NCI-H526 treated with DMSO at 0.1 percent for 48 hours (cell line): ENCODE measurements at places on chromosomes 3 and 15.
A peak's percentile ranks its signal among the peaks of the same experiment; 100 is the strongest.

GRCh38 chr3:126399351-126399735, 4.6 kb downstream of the CFAP100 start:
- DNase-seq = no peak

DNA sequence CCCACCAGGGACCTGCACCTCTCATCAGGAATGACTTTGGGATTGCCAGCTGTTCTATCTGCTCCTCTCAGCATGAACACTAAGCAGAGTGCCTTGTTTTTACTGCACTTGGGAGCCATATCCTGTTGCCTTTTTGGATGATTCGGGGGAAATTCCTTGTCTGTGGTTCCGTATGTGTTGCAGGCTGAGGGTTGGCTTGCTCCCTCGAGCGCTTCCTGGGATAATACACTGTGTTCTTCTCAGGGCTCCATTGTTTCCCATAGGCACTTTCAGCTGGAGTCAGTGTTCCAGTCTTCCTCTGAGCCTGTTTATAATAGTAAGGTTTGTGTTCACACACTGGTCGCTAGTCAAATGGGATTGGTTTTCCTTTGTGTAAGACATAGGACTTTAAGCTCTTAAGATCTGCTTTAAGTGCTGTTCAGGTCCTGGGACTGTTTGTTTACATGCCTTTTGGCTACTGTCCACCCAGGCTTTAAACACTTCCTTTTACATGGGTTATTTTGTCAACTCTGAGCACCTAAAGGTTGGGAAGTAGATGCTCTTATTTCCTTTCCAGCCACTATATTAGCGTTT, 23.4 kb downstream of the BOC start:
- no peak for DNase-seq

DNA sequence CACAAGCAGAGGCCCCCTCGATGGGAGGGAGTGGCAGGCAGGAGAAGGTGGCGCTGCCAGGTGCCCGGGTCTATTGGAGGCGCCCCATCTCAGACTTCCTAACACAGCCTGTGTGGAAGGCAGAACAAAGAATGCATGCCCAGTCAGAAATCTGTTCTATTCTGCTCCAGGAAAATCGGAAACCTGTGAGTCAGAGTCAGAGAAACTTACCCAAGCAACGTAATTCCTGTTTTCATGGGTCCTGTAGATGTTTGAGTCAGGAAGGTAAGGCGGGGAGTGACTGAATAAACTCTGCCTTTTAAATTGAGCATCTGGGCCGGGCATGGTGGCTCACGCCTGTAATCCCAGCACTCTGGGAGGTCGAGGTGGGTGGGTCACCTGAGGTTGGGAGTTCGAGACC, 13.7 kb downstream of the MAP6D1 start:
- no peak for DNase-seq

DNA sequence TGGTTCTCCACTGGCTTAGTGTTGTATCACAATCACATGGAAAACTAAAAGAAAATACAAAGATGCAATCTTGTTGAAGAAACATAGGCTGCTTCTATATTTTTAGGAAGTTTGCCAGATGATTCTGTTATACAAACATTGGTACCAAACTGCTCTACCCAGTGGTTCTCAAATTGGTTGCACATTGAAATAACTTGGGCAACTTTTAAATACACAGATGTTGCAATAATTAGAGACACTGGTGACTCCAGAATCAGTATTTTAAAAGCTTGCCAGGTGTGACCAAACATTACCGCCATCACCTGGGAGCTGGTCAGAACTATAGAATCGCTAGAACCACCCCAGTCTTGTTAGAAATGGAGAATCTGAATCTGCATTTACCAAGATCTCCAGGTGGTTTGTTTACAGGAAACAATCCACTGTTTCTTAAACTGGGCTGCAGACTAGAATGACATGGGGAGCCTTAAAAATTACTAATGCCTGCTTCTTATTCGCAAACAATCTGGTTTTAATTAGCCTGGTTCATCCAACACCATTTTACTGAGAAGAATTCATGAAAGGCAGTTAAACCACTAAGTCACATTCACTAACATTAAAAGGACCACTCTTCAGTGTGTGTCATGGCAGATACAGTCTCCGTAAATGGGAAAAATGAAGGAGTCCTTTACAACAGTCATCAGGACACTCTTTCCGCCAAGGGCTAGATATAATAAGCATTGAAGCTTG, 76.5 kb downstream of the ACAP2 start:
- no peak for DNase-seq

GRCh38 chr3:52623234-52623792, 62.4 kb downstream of the PBRM1 start:
- DNase-seq = no peak

- DNase-seq = no peak
Observed at GRCh38 chr3:188220097-188220788, 66.3 kb downstream of the LPP start.

DNA sequence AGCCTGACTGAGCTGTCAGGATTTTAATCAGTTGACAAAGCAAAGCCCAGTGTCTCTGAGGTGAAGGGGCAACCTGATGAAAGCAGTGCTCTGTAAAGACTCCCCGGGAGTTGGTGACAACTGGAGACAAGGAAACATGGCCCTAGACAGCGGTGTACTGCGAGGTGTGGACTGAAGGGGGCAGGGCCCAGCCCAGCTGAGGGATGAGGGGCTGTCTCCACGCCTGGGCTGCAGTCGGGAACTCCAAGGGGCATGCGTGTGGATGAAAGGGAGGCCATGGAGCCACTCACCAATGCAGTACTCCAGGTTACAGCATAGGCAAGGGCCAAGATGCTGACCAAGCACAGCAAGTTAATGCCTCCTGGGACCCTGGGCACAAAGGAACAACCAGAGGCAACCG, 45.1 kb downstream of the SCAP start:
- DNase-seq = no peak

DNA sequence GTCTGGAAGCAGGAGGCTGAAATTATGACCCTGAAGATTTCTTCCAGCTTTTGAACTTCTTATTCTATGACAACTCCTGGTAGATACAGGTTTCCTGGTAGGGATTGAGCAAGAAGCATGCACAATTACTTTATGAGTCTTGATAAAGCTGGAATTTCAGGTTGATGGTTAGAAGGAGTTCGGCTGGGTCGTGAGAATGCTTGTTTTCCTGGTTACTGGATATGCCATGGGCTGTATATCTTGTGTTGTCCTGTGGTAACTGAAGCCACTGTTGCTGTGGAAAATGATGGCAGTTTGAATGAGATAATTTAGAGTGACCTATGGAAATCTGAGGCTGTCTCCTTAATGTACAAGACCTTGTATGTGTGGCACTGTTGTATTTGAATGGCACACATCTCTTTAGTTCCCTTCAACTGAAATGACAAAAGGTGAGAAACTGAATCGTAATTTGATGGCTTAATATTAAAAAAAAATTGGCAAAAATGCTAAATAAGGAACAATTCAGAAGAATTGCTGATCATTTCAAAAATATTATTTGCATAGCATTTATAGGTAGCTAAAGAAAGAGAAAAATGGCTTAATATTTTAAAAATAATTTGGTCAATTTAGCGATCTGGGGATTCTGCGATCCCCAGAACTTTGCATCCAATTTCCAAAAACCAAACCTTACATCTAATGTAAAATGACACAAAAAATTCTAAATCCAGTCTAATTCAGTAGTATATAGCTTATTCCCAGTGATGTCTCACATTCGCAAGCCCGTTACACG, 1.1 kb upstream of the UBE2E1 start:
- DNase-seq = peak; percentile 10

DNA sequence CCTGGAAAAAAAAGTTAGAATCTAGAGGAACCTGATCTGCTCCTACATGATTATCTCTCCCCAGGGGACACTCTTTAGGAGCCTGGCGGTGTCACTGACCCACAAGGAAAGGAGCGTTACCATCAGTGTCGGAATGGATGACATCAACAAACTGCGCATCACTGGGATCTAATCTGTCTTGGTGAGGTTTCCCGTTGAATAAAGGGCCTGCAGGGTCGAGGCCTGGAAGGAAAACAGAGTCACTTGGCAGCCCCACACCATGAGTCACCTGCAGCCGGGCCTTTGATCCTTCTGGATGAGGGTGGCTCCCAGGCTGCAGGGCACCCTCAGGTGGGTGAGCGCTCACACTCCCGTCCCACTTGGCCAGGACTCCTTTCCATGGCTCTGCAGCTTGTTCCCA, 25.0 kb downstream of the LIPH start:
- no peak for DNase-seq

DNA sequence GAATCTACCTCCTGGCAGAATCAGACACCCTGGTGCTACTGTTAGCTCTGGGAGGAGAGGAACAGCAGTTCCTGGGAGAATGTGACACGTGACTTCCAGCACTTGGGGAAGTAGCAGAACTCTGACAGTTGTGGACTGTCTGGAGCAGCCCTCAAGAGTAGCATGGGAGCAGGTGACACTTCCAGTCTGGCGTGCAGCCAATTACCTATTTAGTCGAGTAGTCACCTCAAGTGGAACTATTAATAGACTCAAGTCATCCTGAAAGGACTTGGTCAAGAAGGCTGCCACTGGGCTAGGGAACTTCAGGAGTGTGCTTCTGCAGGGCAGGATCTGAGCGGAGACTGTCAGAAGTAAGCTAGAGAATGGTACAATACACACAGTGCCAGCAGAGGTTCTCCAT, 62.3 kb downstream of the MTHFS start:
- no peak for DNase-seq

GRCh38 chr3:116056280-116056679, 389.0 kb downstream of the LSAMP start:
- DNase-seq = no peak

GRCh38 chr15:68053701-68054627, at the start of gene PIAS1:
Gene PIAS1 (plus strand): TSS chr15:68054315. CDS start chr15:68054327, 12 bp downstream.
- peak; percentile 89 for DNase-seq

GRCh38 chr15:89389841-89390603, 55.4 kb upstream of the POLG start:
- peak; percentile 79 for DNase-seq

GRCh38 chr15:85865070-85865684, 70.5 kb upstream of the KLHL25 start:
- peak; percentile 40 for DNase-seq

GRCh38 chr3:39260957-39261356, 18.9 kb downstream of the CX3CR1 start:
- DNase-seq = no peak

DNA sequence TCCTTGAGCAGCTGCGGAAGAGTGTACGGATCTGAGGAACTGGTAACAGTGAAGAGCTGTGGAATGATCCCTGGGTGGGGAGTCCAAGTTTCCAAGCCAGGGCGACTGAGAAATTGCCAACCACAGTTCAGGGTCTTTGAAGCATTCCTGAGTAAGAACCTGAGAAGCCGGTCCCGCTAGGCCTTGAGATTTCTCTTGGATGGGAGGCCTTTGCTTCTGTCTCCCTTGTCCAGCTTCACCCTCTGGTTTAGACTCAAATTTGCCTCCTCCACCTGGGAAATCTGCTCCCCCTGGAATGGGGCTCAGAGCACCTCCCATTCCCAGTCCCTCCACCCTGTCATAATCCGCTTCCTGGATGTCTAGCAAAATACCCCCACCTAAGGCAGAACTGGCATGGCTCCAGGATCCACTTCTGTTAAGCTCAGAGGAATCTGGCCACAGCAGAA, 127.7 kb upstream of the DLG1 start:
- no peak for DNase-seq

DNA sequence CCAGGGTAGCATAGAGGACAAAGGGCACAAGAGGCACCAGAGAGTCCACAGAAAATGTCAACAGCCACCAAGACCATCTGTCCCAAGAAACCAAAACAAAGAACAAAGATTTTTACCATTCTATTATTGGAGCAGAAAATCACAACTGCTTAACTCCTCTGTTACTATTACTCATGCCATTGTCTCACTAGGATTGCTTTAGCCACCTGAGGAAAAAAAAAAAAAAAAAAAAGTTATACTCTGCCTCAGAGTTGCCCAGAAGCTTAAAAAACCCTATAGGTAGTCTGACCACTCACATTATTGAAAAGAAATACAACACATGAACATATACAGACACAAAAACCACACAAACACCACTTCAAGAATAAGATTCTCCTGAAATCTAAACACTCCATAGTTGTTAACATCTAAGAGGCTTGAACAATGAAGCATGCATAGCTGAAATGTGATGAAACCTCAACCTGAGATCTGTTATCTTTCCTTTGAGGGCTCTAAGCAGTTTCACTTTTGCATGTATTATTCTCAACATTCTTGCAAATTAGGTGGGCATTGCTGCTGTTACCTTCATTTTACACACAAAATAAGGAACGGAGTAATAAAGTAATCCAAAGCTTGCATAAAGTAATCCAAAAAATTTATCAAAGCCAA, 85.4 kb downstream of the IGSF11 start:
- DNase-seq = no peak

DNA sequence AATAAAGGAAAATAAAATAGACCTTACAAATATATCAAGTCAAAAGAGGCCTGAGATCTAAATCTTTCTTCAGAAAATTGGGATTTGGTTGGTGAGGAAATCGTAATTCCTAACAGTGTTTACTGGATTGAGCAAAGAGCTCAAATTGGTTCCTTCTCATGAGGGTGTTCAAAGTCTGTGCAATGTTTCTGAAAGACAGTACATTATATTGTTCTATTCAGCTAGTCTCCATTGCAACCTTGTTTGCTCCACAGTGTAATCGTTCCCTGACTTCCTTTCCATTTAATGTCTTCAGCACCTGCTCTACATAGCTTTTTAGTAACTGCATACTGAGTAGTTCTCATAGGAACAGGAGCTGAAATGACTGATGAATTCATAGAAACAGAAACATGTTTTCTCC, 326.8 kb downstream of the SUCLG2 start:
- no peak for DNase-seq

DNA sequence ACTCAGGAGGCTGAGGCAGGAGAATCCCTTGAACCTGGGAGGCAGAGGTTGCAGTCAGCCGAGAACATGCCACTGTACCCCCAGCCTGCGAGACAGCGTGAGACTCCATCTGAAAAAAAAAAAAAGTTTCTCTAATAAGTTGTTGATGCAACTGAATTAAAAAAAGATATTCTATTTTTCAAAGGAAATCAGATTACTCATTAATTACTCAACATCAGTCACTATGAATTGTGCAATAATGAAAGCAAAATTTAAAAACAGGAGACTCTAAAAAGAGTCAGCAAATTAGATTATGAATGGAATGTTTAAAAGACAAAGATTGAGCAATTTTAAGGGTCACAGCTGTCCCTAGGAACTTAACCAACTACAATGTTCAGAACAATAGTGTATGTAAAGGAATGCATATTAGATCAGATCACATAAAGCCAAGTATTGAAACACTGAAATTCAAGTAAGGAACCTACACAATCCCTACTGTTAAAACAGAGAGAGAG, 60.2 kb upstream of the SLC4A7 start:
- DNase-seq = no peak

DNA sequence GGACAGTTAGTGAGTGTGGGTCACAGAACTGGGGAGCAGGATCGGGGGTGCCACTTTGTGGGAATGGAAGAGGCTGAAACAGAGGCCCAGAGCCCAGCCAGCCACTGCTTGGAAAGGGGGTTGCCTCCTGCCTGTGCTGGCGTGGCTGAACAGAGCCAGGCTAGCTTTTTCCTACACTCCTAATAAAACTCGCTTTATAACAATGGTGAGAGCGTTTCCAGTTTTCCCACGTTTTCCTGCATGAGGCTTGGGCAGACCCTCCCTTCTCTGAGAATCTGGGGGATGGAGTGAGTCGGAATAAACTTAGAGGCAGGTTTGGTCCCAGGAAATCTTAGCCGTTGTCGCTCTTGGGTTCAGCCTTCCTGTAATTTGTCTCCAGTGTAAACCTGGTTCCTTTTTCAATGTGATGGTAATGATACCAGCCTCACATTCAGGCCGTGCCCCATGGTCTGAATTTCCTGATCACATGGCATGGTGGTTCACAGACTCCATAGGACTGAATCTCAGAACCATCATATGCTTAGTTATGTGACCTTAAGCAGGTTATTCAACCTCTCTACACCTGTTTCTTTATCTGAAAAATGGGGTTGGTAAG, 6.5 kb upstream of the FGD5 start:
- DNase-seq = no peak

- DNase-seq = no peak
Observed at GRCh38 chr3:141789281-141789680, 26.1 kb downstream of the GRK7 start.
